ENCODE measurements at places on chromosomes 7 and 10.
A peak's percentile ranks its signal among the peaks of the same experiment; 100 is the strongest.

- no peak for DNase-seq
Measured at GRCh38 chr10:34655286-34656170, 159.6 kb downstream of the PARD3 start.

DNA sequence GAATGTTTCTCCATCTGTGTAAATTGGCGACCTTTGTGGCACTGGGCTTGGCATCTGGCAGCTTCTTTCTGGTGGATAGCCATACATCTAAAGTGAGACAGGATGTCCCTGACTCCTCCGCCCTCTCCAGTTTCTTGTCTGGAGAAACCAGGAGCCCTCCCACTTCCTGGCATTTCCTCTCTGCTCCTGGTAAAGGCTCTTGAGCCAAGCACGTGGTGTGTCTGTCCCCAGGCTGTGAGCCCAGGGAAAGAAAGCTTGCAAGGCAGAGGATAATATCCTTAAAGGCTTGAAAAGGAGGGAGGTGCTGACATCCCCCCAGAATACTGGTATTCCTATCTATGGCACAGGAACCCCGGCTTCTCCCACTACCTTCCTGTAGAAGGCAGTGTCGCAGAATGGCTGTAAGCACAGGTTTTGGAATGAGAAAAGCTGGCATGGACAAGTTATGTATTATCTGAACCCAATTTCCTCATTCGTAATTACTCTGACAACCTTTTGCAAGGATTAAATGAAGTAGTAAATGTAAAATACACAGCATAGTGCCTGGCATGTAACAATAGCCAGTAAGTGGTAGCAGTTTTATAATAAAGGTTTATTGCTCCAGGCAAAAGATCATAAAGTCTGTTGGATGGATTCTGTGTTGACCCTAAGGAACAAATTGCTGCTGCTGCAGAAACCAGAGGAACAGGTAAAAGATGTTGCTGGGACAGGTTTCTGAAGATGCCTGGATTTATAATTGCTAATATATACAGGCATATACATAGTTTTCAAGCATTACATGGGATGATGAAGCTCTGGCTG is 11.8 kb upstream of the ACSL5 start:
- no peak for DNase-seq

- DNase-seq, result peak; percentile 14
Measured at GRCh38 chr10:42754155-42755027, 28.2 kb upstream of the BMS1 start.

- no peak for DNase-seq
Measured at GRCh38 chr7:117015258-117016184, 62.2 kb downstream of the ST7 start.

- DNase-seq, result no peak
Measured at GRCh38 chr7:134365341-134366054, 48.8 kb upstream of the SLC35B4 start.

DNA sequence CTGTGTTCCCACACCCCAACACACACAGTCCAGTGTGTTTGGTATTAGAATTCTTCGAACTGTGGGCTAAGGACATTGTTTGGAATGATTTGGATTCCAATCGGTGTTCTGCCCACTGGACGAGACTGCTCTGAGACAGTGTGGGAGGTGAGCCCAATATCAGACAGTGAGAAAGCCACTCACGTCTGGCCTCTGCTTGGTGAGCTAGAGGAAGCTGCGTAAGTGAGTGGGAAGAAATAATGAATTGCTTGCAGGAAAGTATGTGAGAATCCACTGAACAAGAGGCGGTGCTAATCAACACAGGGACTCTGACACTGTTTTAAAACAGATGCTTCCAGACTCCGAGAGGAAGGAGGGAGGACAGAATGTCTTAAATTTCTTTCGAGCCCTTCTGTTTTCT is 675.0 kb upstream of the ANKRD30A start:
- DNase-seq, result no peak

DNA sequence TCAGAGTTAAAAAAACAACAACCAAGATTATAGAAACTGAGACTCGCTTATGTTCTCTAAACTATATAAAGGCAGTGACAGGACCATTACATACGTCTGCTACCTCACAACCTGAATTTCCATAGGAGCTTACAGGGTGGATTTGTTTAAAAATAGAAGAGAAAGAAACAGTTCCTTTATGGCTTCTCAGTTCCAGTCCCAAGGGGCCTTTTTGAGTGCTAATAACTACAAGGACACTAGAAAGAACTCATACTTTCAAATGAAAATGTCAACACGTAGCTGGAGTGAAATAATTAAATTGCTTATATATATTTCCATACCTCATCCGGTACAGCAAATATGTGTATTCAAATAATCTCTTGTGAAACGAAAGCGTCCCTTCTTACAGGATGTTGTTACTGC is 19.7 kb downstream of the TSPAN12 start:
- DNase-seq, result no peak

GRCh38 chr7:33369888-33370287 is 240.5 kb downstream of the BBS9 start:
- no peak for DNase-seq

GRCh38 chr7:128831178-128831993 is 1.2 kb downstream of the FLNC start:
- no peak for DNase-seq

- no peak for DNase-seq
Measured at GRCh38 chr7:149427096-149427680, 33.7 kb downstream of the ZNF777 start.

DNA sequence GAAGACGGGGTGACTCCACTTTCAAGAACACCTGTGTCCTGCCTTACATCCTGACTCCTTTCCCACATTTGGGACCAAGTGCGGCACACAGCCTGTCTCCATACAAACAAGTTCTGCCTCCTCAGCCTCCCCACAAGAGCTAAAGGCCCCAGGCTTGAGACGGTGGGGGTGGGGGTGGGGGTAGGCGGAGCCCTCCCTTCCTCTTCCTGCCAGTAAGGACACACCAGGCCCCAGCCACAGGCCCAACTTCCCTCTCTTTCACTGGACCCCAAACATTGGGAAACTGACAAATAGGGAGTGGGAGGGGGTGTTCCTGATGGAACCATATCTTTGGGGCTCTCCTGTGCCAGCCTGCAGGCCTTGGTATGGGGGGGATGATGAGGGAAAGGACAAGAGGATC is 4.6 kb downstream of the CDK5 start:
- DNase-seq, result no peak
